Hair follicle dermal papilla cell (primary cell): ENCODE measurements at places on chromosomes 12 and 14. TPM values are rescaled to one million over a fixed set of nuclear protein-coding genes. Genes with fewer than 3 reads are reported as not detected.

MUCL1 gene
- not detected in 2 replicates for total RNA-seq

SLC39A5 gene
- total RNA-seq: not detected in 2 replicates

SLC25A47 gene
- total RNA-seq: 0.16 TPM in 1 of 2 replicates, not detected in the other

DACT1 gene
- total RNA-seq: 2.1 and 2.9 TPM in 2 replicates

INSM2 gene
- total RNA-seq: not detected in 2 replicates

ADAM20 gene
- 0.49 and 1.1 TPM in 2 replicates for total RNA-seq

GPRC5D gene
- not detected in 2 replicates for total RNA-seq

NUP37 gene
- total RNA-seq: 19.3 and 29.6 TPM in 2 replicates

CD4 gene
- 1.7 and 3.2 TPM in 2 replicates for total RNA-seq

AQP2 gene
- not detected in 2 replicates for total RNA-seq

KLRG1 gene
- 0.61 and 1.1 TPM in 2 replicates for total RNA-seq

MARK3 gene
- total RNA-seq: 84.8 and 103 TPM in 2 replicates

FOXG1 gene
- total RNA-seq: not detected in 2 replicates

CACNA1C gene
- 58.8 and 70.7 TPM in 2 replicates for total RNA-seq

CCDC197 gene
- not detected in 2 replicates for total RNA-seq

NINJ2 gene
- 0.36 TPM in 1 of 2 replicates, not detected in the other for total RNA-seq

CCDC177 gene
- total RNA-seq: not detected in 2 replicates

PIWIL1 gene
- not detected in 2 replicates for total RNA-seq

CLEC14A gene
- 7.7 and 15.3 TPM in 2 replicates for total RNA-seq

APOLD1 gene
- 4.5 and 5.1 TPM in 2 replicates for total RNA-seq

KLRC4 gene
- total RNA-seq: not detected in 2 replicates

LHX5 gene
- total RNA-seq: not detected in 2 replicates

TBC1D30 gene
- 0.12 and 0.32 TPM in 2 replicates for total RNA-seq
